ENCODE measurements at places on chromosomes 6 and 20. TPM values are rescaled to one million over a fixed set of nuclear protein-coding genes. Genes with fewer than 3 reads are reported as not detected.

Gene CCM2L
- total RNA-seq = 52.6 TPM

Gene PSMG4
- total RNA-seq = 54.5 TPM

Gene AVP
- not detected for total RNA-seq

Gene SLC17A1
- not detected for total RNA-seq

Gene SYCP2L
- 0.68 TPM for total RNA-seq

Gene COL21A1
- total RNA-seq = not detected

Gene KIAA0408
- not detected for total RNA-seq

Gene PLTP
- total RNA-seq = 129 TPM

Gene AKAP12
- 13.0 TPM for total RNA-seq

Gene SRSF12
- 4.6 TPM for total RNA-seq

Gene BANF2
- not detected for total RNA-seq

Gene SLC35D3
- not detected for total RNA-seq

DNA sequence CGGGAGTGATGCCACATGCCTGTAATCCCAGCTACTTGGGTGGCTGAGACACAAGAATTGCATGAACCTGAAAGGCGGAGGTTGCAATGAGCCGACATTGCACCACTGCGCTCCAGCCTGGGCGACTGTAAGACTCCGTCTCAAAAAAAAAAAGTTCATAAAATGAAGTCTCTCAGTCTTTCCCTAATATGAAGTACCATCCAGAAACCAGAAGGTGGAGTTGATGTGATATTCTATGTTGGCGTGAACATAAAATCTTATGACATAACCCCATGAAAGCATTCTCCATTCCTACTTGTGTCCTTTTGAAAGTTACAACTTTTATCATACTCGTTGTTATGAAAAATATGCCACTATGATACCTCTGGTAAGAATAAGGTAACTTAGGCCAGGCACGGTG lies 5.7 kb downstream of the SOD2 start:
- DNase-seq = no peak

DNA sequence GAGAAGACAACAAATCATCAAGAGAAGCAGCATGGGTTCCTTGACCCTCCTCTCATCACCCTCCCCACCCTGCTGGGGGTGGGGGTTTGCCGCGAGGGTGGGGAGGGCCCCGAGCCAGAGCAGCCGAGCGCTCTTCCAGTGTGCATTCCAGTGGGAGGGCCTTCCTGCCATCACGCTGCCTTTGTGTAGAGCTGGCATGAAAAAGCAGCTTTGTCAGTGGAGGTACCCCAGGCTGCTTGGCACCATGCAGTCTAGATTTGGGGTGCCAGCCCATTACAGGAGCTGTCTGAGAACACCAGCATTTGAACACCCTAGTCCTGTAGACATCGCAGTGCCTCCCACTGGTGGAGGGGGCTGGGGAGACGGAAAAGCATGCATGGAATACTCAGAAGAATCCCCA lies 12.2 kb downstream of the BAK1 start:
- no peak for DNase-seq

DNA sequence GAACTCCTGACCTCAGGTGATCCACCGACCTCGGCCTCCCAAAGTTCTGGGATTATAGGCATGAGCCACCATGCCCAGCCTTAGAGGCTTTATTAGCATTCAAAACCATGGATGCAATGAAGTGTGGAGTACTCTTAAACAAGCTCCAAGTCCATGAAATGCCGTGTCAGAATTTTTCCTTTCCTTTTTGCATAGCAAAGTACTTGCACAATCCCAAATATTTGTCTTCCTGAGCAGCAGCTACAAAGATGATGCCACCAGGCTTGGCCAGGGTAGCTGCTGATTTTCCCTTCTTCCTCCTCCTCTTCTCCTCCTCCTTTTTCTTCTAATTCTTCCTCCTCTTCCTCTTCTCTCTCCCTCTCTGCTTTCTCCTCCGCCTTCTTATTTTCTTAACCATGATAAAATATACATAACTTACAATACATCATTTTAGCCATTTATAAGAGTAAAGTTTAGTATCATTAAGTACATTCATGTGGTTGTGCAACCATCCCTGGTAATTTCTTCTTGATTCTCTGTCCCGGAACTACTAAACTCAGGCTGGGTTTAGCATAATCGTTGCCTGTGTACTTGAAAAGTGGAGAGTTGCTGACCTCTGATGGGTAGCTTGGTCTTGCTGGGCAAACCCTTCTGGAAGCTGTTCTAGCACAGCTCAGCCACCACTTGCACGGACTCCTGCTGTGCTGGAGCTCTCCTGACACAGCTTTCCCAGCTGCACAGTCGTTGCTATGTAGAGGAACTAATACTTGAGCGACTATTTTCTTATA lies 20.3 kb downstream of the MUCL3 start:
- no peak for DNase-seq

DNA sequence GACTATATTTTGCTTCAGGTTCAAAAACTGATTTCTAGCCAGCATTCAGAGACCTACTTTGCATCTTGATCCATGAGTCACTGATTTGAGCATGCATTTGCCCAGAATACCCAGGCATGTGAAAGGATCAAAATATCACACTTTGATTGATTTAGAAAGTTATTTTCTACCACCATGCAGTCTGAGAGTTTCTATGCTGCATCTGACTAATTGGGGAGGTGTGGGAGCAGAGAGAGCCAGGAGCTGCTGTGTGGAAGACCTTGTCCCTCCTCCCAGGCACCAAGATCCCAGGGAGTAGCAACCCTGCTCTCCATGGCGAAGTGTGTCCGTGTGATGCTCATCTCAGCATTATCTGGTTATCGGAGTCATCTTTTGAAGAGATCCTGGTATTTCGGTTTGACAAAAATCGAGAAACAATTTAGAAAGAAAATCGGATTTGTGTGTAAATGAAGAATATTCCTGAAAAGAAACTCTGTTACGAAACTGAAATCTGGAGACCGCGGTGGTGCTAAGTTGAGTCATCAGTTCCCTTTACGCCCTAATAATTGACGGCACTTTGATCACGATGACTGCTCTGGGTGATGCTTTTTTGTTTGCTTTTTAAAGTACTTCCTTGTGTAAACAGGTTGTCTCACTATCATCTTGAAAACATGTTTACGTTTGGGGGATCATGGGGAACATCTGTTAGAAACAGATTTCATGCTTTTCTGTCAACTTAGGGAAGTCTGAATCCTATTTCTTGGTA lies 193.4 kb downstream of the BACH2 start:
- no peak for DNase-seq

DNA sequence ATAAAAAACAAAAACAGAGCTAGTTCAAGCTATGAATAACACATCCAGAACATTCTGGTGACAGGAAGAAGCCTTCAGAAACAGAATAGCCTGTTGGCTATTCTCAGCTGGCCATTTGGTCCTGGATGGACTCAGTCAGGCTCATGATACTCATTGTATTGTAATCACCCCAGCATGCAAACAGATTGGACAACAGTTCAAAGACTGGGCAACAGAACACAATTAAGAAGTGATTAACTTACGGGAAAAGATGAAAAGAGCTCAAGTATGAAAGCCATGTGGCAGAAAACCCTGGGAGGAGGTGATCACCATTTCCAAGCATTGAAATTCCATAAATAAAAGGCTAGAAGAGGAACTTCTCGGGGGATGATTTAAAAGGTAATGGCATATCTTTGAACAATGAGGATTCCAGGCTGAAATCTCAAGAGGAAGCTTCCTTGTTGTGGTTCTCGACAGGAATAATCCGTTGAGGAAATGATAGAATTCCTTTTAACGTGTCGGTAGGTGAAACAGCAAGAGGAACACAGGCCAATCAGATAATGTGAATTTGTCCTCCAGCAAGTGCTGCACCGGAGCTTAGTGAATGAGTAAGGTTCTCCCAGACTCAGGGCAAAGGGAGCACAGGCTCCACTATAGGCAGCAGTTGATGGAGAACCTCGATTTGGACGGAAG lies 172.4 kb downstream of the BCAS1 start:
- peak; percentile 22 for DNase-seq

GRCh38 chr20:33875534-33876026 lies 64.4 kb downstream of the CHMP4B start:
- no peak for DNase-seq

- no peak for DNase-seq
Observed at GRCh38 chr20:46724343-46724959, 15.0 kb downstream of the SLC2A10 start.

DNA sequence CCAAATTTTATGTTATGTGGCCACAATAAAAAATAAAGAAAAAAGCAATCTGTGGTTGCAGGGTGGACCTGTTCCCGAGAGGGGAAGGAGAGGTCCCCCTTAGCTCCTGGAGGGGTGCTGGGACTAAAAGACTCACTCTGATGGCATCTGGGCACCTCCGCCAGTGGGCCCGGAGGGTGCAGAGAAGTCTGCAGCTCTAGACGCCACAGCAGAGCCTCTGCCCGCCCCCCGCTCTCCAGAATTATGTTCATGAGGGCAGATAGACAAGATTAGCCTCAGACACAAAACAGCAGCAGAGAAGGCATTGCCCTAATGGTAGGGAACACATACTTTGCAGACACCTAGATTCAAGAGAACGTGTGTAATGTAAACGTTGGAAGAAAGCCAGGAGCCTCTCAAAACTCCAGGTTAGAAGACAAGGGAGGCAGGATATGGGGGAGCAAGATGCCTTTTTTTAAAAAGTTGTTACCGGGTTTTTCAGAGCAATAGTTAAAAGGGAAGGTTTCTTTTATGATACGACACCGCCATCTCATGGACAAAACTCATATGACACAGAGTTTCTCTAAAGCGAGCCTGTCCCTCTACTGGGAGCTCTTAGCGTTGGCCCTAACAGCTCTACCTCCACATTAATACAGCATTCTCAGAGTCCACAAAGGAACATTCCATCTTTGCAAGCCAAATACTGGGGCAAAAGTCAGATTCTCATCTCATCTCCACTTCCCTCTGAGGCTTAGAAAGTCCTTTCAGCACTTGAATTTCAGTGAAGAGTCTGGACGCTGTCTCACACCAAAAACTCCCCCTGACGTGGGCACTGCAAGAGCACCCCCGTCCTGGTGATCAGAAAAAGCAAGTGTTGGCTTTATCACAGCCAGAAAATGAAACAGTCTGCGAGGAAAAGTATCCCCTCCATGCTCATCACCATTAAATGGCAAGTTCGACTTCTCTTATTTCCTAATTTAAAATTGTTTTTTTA lies 47.2 kb downstream of the FOXF2 start:
- peak; percentile 80 for DNase-seq

GRCh38 chr6:42693725-42694323 lies 28.6 kb downstream of the PRPH2 start:
- DNase-seq = no peak

GRCh38 chr20:57066126-57066900 lies 200.1 kb downstream of the BMP7 start:
- no peak for DNase-seq

- DNase-seq = no peak
Observed at GRCh38 chr20:49792006-49792405, 20.6 kb upstream of the SLC9A8 start.

DNA sequence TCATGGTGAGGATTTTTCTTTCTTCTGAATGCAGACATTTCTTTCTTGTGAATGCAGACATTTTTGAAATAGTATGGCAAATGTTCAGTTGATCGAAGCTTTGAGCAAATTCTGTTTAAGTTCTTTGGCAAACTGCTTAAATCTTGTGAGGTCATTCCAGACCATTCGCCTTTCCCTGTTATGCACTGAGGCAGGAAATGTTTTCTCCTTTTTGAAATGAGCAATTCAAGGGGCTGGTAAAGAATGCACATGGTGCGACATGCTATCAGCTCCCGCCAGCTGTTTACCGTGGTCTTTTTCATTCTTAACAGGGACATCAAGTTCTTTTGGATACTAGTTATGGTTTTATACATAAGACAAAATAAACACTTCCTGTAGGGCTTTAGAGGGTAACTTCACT lies 112.0 kb upstream of the CCN2 start:
- no peak for DNase-seq

- DNase-seq = peak; percentile 1
Observed at GRCh38 chr20:17808357-17808756, 108.6 kb downstream of the BANF2 start.

GRCh38 chr6:106223300-106223930 lies 102.1 kb downstream of the ATG5 start:
- peak; percentile 85 for DNase-seq

GRCh38 chr20:39052676-39053075 lies 90.5 kb downstream of the DHX35 start:
- DNase-seq = no peak

GRCh38 chr6:113203715-113204110 lies 653.4 kb upstream of the MARCKS start:
- no peak for DNase-seq

- peak; percentile 7 for DNase-seq
Observed at GRCh38 chr6:142374965-142375733, 73.3 kb downstream of the ADGRG6 start.

- no peak for DNase-seq
Observed at GRCh38 chr6:163165922-163166321, 248.6 kb upstream of the QKI start.

- DNase-seq = no peak
Observed at GRCh38 chr20:20327746-20328145, 40.2 kb upstream of the INSM1 start.

- DNase-seq = no peak
Observed at GRCh38 chr6:96917098-96917497, 7.4 kb upstream of the KLHL32 start.

- peak; percentile 55 for DNase-seq
Observed at GRCh38 chr6:73580247-73581149, 59.7 kb upstream of the EEF1A1 start.

DNA sequence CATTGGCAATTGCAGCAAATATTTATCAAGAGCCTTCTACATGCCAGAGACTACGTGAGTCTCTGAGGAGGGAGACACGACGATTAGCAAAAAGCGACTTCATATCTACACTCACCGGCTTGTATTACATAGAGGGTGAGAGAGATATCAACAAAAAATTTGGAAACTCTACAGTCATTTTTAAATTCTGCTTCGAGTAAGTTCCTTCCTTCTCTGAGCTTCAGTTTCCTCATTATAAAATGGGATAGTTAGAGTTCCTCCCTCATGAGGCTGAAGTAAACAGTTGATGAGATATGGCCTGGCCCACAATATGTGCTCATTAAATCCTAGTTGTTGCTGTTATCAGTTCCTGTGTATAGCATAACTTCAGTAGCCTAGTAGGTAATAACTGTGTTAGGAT lies 64.1 kb upstream of the SIRPA start:
- DNase-seq = no peak

DNA sequence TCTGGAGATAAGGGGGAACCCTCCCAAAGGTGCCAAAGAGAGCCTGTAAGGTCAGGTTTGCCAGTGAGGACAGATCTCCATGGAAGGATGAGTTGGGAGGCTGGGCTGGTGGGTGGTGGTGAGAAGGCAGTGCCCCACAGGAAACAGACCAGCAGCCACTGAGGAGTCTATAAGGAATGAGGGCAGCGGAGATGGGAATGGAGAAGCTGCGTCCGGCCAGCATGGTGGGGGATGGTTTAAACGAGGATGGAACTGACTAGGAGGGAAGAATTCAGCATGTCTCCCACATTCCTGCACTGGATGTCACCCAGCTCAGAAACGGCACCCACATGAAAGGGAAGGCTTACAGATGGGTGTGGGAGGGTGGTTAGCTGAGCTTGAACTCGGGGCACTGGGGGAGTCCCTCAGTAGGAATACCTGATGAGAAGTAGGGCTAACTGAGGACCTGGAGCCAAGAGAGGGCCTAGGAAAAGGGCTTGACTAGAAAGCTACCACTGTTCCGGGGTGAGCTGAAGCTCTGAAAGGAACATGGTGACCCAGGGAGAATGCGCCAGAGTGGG lies 53.2 kb downstream of the FOXA2 start:
- no peak for DNase-seq

Data from G401 (cell line).